Naive B cell (primary cell): ENCODE measurements at places on chromosomes 5 and 9. TPM values are rescaled to one million over a fixed set of nuclear protein-coding genes. Genes with fewer than 3 reads are reported as not detected.

DNA sequence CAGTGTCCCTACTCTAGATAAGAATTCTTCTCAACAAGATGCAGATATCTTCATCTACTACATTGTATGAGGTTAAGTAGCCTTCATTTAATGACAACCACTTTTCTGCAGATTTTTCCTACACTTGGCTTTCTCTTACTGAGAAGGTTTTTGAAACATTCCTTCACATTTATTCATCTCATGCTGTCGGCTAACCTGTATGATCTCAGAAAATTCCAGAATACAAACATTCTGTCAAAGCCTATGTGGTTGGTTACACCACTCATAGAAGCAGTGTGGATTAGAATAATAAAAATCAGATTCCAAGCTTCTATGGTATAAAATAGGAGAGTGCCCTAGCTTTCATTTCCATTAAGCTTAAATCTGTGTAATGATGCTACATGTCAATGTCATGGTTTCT, 39.4 kb upstream of the ERCC6L2 start:
- no peaks in the 10 kb centered on the region for H3K27me3 ChIP-seq
- no peaks in the 10 kb centered on the region for H3K36me3 ChIP-seq
- no peak overlapping the region for H3K27ac ChIP-seq

DNA sequence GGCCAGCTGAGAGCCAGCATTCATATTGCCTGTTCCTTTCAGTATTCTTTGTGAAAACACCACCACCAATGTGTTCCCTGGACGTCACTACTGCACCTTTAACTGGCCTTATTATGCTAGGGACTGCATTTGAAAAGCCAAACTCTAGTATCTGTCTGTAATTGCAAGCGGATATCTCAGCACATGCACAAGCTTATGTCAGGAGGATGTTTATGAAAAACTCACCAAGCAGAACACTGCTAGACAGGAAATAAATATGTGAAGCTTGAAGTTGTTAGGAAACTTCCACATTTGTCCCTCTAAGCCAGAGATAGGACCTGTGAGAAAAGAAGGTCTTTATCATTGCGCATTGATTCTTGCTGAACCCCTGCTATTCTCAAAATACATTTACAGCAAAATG, 135.4 kb upstream of the CCDC152 start:
- peak overlapping the region; percentile 79 for H3K4me3 ChIP-seq
- peaks cover 11% of the 10 kb centered on the region for H3K36me3 ChIP-seq
- peak overlapping the region; percentile 99 for H3K27ac ChIP-seq

DNA sequence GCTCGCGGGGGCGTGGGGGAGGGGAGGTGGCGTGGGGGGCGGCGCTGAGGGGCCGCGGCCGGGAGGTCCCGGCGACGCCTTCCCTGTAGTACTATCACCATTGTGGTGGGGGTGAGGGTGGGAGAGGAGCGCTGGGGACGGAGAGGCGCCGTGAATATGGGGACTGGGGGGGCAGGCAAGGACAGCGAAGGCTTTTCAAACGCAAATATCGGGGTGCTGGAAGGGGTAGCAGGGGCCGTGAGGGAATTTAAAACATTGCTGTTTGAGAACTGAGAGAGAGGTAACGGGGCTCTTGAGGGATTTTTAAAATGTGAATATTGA, 427 bp downstream of the RBM27 start:
- no peak overlapping the region for H3K27ac ChIP-seq
- no peak for DNase-seq
- no peak overlapping the region for H3K4me3 ChIP-seq
- H3K4me1 ChIP-seq = no peaks in the 10 kb centered on the region
- no peaks in the 10 kb centered on the region for H3K27me3 ChIP-seq

GRCh38 chr9:98185021-98185567, 7.3 kb downstream of the CORO2A start:
- H3K36me3 ChIP-seq = no peaks in the 10 kb centered on the region
- H3K27ac ChIP-seq = no peak overlapping the region
- no peak overlapping the region for H3K4me3 ChIP-seq
- peaks cover 4% of the 10 kb centered on the region for H3K27me3 ChIP-seq
- H3K4me1 ChIP-seq = peaks cover 1% of the 10 kb centered on the region

GRCh38 chr5:13945271-13945670, 783 bp upstream of the DNAH5 start:
- peaks cover 27% of the 10 kb centered on the region for H3K27me3 ChIP-seq
- no peak overlapping the region for H3K27ac ChIP-seq
- H3K4me3 ChIP-seq = no peak overlapping the region
- H3K36me3 ChIP-seq = no peaks in the 10 kb centered on the region
- DNase-seq = no peak
- no peaks in the 10 kb centered on the region for H3K4me1 ChIP-seq

DNA sequence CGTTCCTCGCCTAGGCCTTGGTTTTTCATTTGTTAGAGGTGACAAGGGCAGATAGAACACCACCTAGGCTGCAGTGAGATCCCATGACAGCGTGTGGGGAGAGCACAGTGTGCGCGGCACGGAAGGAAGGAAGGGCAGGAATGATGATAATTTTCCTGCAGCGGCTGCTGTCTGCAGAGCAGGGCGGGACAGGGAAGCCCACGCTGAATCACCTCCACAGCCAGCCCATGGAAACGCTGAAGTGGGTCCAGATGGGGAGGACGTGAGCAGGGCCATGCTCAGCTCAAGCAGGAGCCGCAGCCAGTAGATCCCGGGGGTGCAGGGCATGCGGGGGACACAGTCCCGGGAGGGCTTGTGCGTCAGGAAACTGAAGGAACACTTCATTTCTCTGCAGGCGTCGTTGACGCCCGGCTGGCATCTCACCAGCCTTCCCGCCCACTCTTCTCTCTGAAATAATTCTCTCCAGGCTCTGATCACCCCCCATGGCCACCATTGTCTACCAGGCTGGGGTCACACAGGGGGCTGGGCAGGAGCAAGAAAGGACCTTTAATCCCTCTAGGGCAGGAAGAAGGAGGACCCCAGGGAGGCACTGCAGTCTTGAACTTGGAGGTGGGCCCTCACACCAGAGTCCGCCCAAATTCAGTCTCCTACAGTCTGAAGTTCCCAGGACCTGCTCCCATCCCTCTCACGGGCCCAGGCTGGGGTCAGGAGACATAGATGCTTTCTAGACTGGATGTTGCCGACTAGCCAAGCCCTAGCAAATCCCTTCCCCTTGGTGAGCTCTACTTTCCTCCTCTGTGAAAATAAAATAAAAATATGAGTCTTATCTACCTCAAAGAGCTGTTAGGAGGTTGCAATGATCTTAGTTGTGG, 20.9 kb upstream of the SYNPO start:
- no peak for DNase-seq
- no peak overlapping the region for H3K4me3 ChIP-seq

PCDH12 gene
- polyA plus RNA-seq = 0.29 TPM

CBY3 gene
- not detected for polyA plus RNA-seq
